ENCODE measurements at places on chromosomes 1 and 21.

GRCh38 chr1:30914587-30914922 lies 6.0 kb upstream of the SDC3 start:
- no peak for DNase-seq

- DNase-seq: no peak
These were observed 99.4 kb upstream of the CACYBP start for GRCh38 chr1:174900317-174900716.

- DNase-seq: no peak
These were observed 9.1 kb downstream of the EXO1 start for GRCh38 chr1:241857131-241857530.

DNA sequence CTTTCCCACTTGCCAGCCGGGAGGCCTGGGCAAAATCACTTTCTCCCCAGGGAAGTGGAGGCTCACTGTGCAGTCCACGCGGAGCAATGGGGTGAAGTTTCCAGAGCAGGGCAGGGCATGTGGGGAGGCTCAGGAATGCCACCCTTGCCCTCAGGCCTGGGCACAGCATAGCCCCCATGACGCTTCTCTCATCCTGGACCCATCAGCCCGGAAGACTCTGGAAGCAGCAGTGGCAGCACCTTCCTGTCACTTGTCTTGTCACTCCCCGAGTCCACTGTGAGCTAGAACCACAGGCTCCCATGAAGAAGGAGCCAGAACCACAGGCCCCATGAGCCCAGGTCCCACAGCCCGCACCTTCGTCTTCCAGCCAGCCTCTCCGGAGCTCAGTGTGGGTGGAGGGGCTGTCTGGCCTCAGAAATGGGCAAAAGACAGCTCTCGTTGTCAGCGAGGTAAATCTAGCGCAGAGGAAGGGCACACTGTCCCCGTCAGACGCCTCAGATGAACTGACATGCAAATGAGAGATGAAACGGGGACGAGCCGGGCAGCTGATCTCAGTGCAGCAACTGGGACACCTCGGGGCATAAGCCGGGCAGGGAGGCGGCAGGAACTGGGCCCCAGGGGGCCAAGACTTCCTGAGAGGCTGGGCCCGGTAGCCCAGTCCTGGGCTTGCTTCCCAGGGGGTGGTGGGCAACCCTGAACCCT lies 6.1 kb downstream of the PDE9A start:
- DNase-seq: no peak

GRCh38 chr1:47931395-47931794 lies 65.8 kb downstream of the TRABD2B start:
- DNase-seq: no peak

- no peak for DNase-seq
These were observed 32.0 kb upstream of the AGL start for GRCh38 chr1:99818063-99818699.

GRCh38 chr1:238961790-238962189 lies 424.6 kb upstream of the CHRM3 start:
- no peak for DNase-seq

DNA sequence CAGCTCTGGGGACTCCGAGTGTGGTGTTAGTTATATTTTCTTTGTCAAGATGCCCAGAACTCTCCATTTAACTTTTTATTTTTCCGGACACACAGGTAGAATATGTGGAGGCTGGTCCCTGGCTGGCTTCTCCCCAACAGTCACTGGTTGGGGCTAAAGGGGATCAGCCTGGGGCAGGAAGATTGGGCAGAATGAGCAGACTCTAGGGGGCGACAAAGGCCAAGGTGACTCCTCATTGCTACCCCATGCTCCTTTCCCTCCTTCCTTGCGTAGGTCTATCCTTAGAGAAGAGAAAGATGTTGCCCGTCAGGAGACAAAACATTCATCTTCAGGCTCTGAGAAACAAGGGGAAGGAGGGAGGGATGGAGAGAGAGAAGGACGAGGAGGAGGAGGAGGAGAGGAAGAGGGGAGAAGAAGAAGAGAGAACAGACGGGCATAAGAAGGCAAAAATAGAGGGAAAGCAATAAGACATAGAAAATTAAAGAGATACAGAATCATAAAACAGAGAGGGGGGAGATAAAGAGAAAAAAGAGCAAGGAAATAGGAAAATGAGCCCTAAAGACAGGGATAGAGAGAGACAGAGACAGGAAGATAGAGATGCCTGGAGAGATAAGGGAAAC lies 89.9 kb downstream of the FOXD2 start:
- no peak for DNase-seq

DNA sequence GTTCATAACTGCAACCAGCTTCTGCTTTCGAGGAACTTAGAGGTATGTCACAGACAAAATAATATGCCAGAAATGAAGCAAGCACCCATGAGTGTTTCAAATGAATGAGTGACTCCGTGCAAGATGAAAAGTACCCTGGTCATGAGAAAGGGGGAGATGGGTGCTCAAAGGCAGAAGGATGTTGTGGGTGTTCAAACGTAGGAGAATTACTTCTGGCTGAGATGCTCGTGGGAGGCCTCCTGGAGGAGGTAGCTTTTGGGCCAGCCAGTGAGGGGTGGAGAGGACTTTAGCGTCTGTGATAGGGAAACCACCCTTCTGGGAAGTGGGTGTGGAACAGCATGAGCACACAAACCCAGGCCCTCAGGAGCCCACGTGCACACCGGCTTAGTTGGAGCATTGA lies 113.8 kb downstream of the SYF2 start:
- DNase-seq: no peak

- DNase-seq: no peak
These were observed 315.0 kb downstream of the PTPRU start for GRCh38 chr1:29551123-29551936.

DNA sequence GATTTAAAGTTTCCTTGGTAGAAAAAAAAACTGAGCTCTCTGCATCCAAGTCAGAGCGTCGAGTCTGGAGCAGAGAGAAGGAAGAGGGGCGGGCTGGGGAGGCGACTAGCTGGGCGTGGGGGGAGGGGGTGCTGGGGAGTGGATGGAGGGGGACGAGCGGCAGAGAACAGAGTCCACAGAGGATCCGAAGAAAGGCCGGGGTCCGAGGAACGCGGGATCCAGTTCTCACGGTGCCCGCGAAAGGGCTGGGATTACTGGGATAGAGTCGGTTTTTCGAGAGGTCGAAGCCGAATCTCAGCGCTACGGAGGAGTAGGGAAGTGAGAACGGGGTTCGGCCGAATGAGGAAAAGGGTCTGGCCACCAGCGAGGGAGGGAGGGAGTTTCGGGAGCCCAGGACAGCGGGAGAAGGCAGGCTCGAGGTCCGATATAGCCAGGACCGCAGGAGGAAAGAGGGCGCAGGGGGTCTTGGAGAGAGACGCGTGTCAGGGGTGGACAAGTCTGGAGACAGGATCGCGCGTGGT lies 665 bp downstream of the DAB1 start:
- no peak for DNase-seq

GRCh38 chr1:22379566-22379965 lies 72.1 kb upstream of the ZBTB40 start:
- no peak for DNase-seq

GRCh38 chr1:20600156-20600555 lies 11.3 kb downstream of the CDA start:
- DNase-seq: no peak

GRCh38 chr1:32992489-32993323 lies 28.1 kb upstream of the RNF19B start:
- DNase-seq: peak; percentile 87

DNA sequence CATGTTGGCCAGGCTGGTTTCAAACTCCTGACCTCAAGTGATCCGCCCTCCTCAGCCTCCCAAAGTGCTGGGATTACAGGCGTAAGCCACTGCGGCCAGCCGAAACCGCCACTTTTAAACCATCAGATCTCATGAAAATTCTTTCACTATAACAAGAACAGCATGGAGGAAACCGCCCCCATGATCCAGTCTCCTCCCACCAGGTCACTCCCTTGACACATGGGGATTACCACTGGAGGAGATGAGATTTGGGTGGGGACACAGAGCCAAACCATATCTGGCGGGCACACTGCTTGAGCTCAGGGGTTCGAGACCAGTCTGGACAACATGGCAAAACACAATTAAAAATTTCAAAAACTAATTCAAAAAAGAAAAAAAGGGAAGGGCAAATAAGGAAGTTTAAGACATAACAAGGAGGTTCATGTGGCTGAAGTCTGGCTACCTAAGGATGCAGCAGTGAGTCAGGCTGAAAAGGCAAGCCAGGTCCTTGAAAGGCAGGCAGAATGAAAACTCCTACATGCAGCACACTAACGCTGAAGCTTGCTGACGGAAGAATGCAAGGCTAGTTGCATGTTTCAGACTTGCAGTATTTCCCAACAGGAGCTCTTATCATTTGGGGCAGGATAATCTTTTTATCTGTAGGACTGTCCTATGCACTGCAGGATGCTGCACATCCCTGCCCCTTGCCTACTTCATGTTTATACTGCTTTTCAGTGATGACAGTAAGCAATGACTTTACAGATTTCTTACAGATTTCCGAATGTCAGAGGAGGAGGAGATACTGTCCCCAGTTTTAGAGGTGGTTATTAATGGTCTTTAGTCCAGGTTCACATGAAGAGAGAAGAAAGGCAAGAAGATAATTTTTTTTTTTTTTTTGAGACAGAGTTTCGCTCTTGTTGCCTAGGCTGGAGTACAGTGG lies 49.3 kb downstream of the FBXO42 start:
- DNase-seq: no peak

- no peak for DNase-seq
These were observed 340.9 kb downstream of the KIF26B start for GRCh38 chr1:245495681-245496080.
